ENCODE measurements at places on chromosomes 11 and 22. TPM values are rescaled to one million over a fixed set of nuclear protein-coding genes. Genes with fewer than 3 reads are reported as not detected.

PNPLA3 gene
- 1.5 TPM for total RNA-seq

SMC1B gene
- total RNA-seq = not detected

PLA2G3 gene
- not detected for total RNA-seq

CHRM1 gene
- not detected for total RNA-seq

IGSF22 gene
- not detected for total RNA-seq

GLB1L3 gene
- total RNA-seq = not detected

GUCY1A2 gene
- 6.0 TPM for total RNA-seq

PITPNM1 gene
- total RNA-seq = 38.1 TPM

MB gene
- total RNA-seq = not detected

ZNF74 gene
- 7.5 TPM for total RNA-seq

GLYAT gene
- not detected for total RNA-seq

RAG2 gene
- not detected for total RNA-seq

SLC6A5 gene
- not detected for total RNA-seq

Measured in cardiac atrium fibroblast (primary cell).